ENCODE measurements at places on chromosomes 1 and 21.

GRCh38 chr1:26017606-26018005 is 4.0 kb upstream of the EXTL1 start:
- DNase-seq: no peak

- no peak for DNase-seq
Observed at GRCh38 chr1:187001198-187001889, 172.6 kb downstream of the PLA2G4A start.

GRCh38 chr1:218971156-218971555 is 202.5 kb upstream of the LYPLAL1 start:
- DNase-seq: no peak

DNA sequence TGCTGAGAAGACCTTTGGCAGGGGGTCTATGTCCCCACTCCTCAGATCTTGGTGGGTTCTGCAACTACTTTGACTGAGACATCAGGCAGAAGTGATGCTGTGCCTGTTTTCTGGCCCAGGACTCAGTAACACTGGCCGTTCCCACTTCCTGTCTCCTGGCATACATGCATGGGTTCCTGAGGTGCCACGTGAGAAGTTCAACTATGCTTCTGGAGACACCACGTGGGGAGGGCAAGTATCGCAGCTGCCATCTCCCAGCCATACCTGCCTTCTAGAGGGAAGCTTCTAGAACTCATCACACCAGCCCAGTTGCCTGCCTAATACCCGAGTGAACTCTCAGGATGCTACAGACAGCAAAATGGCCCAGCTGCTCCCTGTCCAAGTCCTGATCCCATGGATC is 65.8 kb downstream of the TRABD2B start:
- DNase-seq: no peak

GRCh38 chr21:45932922-45933502 is 48.6 kb upstream of the COL6A1 start:
- no peak for DNase-seq

GRCh38 chr1:16986962-16987361 is 6.5 kb upstream of the MFAP2 start:
- no peak for DNase-seq

DNA sequence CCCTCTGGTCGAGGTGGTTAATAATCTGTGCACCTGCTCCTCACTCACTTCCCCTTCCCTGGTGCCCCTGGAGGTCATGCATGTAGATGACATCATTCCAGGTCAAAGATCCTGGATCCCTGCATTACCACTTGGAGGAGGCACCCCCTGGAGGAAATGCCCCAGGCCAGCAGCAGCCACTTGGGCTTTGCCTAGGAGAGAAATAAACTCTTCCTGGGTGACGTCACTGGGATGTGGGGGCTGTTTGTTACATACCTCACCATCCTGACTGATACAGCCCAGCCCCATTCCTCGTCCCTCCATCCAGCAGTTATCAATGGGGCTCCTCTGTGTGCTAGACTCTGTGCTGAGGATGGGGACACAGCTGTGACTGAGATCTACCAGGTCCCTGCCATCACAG is 433.6 kb downstream of the PTPRU start:
- DNase-seq: no peak

GRCh38 chr1:206550446-206550845 is 43.1 kb downstream of the RASSF5 start:
- no peak for DNase-seq

DNA sequence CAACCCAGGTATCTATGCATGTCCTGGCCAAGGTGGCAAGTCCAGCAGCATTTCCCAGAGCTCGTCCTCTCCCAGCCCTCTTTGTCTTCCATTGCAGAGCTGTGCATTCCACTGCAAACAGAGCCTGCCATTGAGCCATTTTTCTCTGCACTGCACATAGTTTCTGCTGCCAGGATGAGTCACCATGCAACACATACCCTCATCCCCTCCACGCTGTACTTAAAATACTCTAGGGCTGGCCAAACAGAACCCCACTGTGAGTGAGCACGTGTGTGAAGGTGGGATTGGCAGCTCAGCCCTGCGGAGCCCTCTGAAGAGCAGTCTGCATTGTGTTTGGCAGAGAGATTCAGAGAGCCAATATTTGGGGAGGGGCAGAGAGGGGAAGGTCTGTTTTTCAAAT is 3.9 kb upstream of the ATP1B1 start:
- no peak for DNase-seq

DNA sequence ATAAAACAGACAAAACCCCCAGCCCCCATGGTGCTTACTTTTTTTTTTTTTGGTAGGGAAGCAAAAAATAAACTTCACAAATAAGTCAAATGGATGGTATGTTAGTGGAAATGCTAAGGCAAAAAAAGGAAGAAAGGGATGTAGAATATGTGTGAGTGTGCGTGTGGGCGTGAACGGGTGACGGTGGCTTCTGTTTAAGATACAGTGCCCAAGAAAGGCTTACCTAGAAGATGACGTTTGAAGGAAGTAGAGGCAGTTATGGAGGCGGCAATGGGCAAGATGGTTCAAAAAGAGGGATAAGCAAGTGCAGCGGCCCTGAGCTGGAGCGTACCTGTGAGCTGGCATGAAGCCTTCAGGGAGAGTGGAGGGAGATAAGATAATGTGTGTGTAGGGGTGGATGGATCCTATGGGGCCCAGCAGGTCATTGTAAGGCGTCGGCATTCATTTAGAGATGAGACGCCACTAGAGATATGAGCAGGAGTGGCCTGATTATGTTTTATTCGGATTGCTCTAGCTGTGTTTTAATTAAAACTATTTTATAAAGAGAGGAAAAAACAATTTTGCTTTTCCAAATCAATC is 19.9 kb downstream of the LEPR start:
- no peak for DNase-seq
